Activated CD4-positive, alpha-beta T cell treated with anti-CD3 and anti-CD28 coated beads, Interleukin-2, amount 50 U/mL, for 48 hours (primary cell): ENCODE measurements at places on chromosomes 3 and 15.

- no peak for DNase-seq
Measured at GRCh38 chr3:177229791-177230190, 32.5 kb upstream of the TBL1XR1 start.

- DNase-seq: no peak
Measured at GRCh38 chr3:188212308-188212969, 58.5 kb downstream of the LPP start.

DNA sequence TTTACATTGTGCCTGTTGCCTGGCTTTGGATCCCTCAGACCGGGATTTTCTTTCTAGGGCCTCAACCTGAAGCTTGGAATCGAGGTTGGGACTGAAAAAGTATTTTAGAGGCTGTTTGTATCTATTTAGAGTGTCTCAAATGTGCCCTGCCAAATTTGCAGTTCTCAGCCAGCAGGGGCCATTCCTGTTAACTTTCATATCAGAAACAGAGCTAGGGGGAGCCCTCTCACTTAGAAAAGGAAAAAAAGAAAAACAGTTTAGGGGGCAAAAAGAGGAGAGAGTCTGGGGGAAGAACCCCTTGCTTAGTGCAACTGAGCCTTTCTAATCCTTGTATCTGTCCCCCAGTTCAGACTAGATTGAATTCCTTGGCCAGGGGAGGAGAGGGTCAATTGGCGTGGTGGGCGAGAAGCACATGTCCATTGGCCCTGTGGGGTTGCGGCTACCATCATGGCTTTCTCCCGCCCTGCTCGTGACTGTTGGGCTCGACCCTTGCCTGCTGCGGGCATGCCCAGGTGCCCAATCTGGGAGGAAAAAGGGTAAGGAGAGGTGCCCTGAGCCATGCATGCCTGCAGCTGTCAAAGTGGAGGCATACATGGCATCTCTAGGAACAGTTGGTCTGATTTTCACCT lies 101.6 kb downstream of the CFAP44 start:
- DNase-seq: no peak

DNA sequence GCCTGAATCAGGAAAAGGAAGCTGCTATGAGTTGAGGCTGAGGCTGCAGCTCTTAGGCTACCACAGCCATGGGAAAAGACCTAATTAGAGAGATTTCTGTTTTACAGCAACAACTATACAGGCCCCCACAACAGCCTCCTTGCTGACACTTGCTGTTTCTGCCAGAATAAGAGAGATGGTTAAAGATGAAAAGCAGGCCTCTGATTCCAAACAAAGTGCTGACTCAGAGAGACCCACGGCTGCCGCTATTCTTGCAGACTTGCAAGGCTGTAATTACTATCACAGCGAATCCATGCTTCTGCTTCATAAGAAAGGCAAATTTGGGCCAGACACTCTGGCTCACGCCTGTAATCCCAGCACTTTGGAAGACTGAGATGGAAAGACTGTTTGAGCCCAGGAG lies 41.8 kb downstream of the MCF2L2 start:
- no peak for DNase-seq
